AG04450 (cell line): ENCODE measurements at places on chromosomes 1 and 21. TPM values are rescaled to one million over a fixed set of nuclear protein-coding genes. Genes with fewer than 3 reads are reported as not detected.

- no peak for DNase-seq
These were observed 29.6 kb upstream of the RGS16 start for GRCh38 chr1:182633657-182634281.

GRCh38 chr21:37868446-37869295, 47.6 kb downstream of the KCNJ6 start:
- no peak for DNase-seq

DNA sequence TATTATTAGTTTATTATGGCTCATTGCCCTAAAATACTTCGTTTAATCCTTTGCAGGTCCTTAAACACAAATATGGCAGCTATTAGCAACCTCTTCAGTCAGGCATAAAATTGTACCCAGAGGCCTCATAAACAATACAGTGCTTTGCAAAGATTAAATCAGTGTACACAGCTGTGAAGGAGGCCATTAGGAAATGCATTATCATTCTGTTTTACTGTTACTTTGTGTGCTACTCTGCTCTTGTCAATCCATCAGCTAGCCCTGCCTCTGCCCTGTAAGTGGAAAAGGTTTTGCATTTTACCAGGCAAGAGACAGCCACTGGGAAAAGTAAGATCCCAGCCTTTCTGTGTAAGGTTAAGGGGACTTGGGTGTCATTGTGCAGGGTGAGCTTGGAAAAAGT, 415.7 kb upstream of the DAB1 start:
- DNase-seq = no peak

GRCh38 chr1:206776229-206776628, 3.9 kb upstream of the IL10 start:
- no peak for DNase-seq

DNA sequence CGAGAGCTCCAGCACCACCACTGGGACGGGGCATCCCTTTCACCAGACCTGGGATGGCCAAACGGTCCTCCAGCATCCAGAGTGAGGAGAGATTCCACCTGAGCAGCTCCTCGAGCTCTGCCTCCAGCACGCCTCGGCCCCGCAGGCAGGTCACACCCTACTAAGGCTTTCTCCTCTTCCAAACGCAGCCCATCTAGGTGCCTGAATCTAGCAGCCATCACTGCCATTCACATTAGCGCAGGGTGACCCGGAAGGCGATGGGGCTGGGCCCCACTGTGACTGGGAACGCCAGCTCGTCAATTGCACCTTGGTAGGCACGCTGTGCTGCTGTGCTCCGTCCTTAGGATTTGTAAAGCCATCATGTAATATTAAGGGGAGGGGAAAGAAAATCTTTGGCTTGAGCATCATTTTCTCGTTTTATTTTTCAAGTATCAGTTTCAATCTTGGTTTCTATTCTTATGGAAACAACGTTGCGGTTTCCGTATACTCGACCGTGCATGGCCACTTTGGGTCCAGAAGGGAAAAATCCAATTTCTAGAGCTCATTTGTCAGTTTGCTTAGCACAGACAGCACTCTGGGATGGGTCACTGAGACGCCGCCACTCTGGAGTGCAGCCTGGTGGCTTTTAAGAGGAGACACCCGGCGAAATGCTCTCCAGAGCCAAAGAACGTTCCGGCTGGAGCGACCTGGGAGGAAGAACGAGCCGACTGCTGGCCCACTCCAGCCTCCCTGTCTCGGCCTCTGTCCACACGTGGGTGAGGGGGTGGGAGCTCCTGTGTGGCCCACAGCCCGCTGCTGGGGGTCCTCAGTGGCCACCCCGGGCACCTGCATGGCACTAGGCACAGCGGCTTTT, 173.6 kb downstream of the PRDM16 start:
- no peak for DNase-seq

DNA sequence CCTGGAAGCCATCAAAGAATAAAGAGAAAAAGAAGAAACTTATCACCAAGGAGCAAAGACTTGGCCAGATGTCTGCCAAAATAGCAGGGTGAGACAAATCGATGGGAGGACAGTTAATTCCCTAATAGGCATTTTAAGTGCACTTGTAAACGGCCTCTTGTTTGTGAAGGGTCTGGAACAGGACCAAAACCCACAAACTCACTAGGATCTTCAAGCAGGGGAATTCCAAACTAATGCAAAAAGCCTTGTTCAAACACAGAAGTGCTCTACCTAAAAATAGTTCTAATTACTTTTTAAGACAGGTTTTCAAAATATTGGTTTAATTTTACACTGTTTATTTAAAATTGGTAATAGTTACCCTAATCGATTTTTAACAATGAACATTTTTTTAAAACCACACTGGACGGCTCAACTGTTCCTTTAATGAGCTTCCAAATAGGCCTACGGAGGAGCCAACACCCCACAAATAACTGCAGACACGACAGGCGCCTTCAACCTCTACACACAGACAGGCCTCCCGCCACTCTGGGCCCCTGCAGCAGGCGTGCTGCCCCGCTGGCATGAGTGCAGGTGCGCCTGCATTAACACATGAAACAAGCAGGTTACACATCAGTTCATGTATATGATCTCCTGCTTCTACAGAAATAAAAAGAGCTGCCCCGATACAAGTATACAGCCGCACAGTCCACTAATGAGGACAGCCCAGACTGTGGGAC, 15.8 kb downstream of the UBE2G2 start:
- DNase-seq = no peak

Gene EPHA2
- polyA plus RNA-seq = 19.1 and 26.0 TPM in 2 replicates

Gene SERTAD4
- polyA plus RNA-seq = 1.7 and 1.8 TPM in 2 replicates

Gene CA6
- polyA plus RNA-seq = not detected in 2 replicates

Gene FRRS1
- polyA plus RNA-seq = 7.9 and 9.7 TPM in 2 replicates
